Activated naive CD4-positive, alpha-beta T cell treated with Interleukin-2 at 50 U/mL for 16 hours (primary cell): ENCODE measurements at places on chromosomes 1 and 21.

DNA sequence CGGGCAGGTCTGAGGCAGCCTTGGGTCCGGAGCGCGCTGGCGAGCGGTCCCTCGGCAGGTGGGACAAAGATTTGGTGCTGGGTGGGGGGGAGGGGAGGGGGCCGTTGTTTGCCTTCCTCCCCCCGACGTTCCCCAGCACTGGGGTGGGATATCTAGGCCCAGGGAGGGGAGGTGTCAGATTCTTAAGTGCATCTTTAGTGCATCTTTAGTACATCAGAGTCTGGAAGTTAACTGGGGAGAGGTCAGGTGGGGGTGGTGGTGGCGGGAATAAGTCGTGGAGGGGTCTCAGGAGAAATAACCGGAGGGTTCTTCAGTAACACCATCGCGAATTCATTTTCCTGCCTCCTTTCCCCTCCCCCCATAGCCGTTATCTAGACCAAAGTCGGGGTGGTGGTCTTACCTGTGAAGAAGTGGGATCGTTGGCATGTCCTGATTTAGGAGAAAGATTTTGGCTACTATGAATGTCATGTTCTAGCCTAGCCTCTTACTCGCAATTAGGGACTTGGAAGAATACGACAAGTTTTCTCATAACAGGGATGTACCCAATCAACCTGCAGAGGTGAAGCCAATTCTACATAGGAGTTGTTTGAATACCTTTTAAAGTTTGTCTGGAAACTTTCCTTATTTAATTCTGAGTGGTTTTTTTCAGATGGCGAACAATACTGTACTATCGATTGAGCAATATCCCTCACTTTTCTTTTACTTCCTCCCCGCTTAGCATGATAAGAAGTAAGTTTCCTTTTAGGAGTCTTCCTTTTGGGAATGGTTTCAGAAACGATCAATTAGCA is 886 bp downstream of the ZMYM4 start:
- no peak for DNase-seq

DNA sequence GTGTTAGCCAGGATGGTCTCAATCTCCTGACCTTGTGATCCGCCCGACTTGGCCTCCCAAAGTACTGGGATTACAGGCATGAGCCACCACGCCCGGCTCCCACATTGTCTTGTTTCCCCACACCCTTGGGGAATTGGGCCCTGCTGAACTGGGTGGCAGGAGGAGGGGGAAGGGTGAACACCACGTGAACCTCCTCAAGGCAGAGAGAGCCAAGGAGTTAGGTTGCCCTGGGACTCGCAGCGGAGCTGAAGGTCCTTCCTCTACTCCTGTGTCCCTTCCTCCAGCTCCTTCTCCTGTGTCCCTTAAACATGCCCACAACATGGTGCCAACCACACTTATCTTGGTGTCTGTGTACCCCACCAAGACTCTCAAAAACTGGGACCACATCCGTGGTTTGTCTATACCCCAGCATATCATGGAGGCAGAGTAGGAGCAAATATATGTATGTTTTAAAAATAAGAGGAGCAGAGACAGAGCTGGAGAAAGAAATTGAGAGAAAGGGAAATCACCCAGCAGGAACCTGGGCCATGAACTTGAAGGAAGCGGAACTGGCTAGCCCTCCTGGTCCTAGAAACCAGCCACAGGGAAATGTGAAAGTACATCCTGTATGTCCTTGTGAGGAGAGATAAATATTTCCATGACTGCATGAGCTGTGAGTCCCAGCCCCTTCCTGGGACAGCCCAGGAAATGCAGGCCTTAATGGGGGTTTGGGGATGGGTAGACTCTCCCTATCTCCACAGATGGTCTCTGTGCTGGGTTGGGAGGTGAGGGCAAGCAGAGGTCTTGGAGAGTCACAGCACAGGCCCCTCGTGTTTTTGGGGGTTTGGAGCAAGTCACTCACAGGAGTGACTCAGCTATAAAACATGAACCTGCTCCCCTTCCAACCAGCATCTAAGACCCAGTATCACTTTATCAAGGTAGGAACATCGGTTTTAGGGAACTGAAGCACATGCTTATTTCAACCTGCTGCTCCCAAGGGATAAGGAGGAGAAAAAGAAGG is 9.4 kb upstream of the TAL1 start:
- DNase-seq, result no peak

DNA sequence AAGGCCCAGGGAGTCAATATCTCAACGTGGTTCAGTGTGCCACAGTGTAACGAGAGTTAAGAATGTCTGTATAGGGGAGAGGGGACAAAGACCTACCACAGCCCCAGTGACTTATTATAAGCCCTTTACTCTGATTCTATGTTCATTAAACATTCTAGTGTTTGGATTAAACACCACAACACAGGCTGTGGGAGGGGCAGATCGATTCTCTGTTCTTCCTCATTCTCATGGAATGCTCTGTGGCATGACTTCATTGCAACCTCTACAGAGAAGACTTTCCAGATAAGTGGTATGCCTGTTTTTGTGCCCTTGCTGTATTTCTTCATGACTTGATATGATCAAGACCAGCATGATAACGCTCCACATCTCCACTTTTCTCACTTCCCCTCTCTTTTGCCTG is 39.0 kb upstream of the CD5L start:
- DNase-seq, result no peak

DNA sequence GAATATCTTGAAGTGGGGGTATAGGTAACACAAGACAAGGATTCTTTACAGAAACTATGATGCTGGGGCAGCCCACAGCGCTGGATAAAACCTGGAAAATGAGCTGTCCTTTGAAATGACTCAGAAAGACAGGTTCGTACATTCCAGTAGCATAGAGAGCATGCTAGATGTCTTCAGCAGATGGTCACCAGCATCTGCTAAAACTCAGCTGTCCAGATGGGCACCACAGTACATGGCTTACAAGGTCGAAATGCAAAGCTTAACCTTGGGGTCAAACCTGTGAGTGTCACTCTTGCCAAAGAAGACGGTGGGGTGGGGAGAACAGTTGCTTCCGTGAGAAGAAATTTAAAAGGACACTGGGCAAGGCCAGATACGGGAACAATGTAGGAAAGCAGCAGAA is 41.3 kb upstream of the TRIM45 start:
- no peak for DNase-seq

DNA sequence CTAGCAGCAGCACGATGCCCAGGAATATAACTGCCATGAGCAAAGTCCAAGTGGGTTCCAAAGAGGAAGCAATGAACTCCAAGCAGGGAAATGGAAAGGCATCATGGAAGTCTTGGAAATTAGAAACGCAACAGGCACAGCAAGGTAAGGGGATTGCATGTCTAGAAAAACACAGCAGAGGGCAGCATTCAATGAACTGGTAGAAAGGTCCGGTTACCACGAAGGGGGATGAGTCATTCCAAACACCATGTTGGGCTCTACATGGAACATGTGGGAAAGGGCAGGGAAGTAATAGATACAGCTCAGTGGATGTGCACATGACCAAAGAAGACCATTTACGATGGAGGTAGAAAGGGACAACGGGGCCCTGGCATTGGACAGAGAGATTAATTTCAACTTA is 36.4 kb downstream of the RXRG start:
- DNase-seq, result no peak

DNA sequence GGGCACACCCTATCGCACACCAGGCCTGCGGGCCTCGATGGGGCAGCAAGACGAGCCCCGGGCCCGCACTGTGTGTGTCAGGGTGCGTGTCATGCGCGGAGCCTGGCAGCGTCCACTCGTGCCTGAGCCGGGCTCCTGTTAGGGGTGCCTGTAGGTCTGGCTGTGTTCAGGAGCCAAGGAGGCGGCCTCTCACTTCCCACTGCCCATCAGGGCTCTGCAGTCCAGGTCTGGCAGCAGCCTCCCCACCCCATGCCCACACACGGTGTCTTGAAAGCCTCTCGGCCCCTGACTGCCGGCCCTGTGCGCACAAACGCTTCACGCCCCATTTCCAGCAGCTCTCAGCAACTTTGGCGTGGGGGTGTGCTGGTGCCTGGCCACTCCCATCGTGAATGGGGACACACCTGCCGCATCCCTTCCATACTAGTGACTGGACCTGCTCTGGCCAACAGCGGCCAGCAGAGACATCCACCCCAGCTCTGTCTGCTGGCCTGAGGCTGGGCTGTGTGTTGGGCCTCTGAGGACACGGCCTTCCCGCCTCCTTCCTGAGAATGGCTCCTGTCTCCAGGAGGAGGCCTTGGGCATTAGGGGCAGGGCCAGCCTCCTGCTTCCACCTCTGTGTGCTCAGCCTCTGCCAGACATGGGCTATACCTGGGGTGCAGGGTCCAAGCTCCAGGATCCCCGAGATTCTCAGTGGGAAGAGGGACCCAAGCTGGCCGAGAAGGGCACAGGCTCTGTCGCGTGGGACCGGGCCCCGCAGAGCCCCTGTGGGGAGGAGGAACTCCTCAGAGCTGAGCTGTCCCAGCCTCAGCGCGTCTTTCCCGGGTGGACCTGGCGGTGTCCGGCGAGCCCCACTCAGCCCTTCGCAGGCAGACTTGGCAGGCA is 41.8 kb upstream of the ACTRT2 start:
- DNase-seq, result no peak

- DNase-seq, result no peak
These were observed 17.1 kb upstream of the FMO4 start for GRCh38 chr1:171296897-171297296.

GRCh38 chr1:211213702-211214101 is 45.5 kb upstream of the RCOR3 start:
- DNase-seq, result no peak

DNA sequence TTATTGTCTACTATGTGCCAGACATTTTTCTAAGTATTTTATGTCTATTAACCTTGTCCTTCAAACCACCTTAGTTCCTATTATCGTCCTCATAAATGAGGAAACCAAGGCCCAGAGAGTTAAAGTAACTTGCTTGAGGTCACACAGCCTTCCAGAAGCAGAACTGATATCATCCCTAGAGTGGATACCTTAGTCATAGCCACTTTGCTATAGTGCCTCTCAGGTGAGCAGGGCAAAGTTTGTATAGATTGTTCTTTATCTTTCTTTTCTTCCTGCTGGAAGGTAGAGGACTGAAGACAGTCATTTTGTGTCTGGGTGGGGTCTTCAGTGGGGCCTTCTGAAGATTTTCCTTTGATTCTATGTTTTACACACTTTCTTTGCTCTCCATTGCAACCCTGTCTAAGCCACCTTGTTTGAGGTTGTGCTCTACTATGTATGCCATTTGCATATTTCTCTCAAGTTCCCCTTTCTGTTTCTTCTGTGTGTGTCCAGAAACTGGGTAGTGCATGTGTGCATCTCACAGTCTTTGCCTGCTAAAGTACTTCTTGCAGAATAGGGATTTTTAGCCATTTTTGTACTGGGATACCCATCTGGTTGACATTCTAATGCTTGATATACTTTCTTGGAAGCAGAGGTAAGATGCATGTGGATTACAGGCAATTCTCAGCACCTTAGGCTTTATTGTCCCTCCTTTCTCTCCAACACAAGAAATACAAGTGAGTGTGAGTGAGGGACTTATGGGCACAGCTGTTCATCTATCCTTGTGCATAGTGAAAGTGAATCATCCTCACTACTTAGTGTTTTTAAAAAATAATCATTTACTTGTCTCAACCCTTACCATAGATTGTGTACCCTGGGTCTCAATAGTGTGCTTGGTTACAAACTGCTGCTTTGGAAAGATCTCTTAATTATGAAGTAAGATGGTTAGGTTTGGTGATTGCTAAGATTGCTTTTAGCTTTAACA is 207.6 kb upstream of the HMCN1 start:
- no peak for DNase-seq

DNA sequence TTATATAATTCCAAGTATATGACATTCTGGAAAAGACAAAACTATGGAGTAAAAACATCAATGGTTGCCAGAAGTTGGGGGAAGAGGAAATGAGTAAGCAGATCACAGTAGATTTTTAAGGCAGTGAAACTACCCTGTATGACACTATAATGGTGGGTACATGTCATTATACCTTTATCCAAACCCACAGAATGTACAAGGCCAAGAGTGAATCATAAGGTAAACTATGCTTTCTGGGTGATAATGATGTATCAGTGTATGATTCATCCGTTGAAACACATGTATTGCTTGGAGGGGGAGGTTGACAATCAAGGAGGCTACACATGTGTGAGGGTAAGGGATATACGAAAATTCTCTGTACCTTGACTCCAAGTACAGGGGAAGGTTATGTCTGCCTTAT is 862.7 kb downstream of the PLA2G4A start:
- no peak for DNase-seq

DNA sequence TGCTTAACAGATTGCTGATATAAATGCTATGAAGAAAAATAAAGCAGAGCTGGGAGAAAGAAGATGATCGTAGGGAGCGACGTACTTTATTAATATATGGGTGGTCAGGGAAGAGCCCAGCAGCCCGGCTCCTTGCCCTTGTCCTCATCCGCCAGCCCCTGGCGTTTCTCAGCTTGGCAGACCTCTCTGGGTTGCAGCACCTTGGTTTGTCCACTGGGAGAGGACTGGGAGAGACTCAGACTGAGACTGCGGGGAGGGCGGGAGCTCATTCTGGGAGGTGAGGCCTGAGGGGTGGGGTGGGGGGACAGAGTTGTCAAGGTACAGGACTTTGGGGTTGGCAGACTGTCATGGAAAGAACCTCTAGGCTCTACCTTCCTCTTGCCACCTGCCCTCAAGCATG is 3.3 kb upstream of the S100A3 start:
- no peak for DNase-seq

DNA sequence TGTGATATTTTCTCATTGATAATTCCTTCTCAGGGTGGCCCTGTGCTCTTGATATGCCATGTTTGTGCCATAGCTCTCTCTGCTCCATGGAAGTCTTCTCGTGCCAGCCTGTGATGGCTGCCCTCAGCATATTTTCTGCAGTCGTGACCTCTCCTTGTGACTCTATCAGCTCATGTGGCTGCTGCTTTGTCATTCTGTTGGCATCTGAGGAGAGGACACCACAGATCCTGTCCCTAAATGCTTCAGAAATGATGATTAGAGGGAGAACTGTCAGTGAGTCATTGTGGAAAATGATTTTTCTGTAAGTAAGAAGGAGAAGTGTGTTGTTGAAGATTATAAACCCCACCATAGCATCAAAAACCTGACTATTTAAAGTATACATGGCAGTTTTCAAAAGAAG is 286.0 kb downstream of the ADGRL2 start:
- no peak for DNase-seq

GRCh38 chr1:11070876-11071275 is 11.1 kb upstream of the SRM start:
- no peak for DNase-seq

- no peak for DNase-seq
These were observed 17.0 kb upstream of the ABCD3 start for GRCh38 chr1:94401206-94401605.

- DNase-seq, result peak; percentile 67
These were observed 16.3 kb downstream of the BATF3 start for GRCh38 chr1:212683357-212683722.

GRCh38 chr1:19359357-19359756 is 47.2 kb downstream of the SLC66A1 start:
- no peak for DNase-seq

GRCh38 chr1:159908031-159908940 is 8.3 kb upstream of the CFAP45 start:
- DNase-seq, result no peak

DNA sequence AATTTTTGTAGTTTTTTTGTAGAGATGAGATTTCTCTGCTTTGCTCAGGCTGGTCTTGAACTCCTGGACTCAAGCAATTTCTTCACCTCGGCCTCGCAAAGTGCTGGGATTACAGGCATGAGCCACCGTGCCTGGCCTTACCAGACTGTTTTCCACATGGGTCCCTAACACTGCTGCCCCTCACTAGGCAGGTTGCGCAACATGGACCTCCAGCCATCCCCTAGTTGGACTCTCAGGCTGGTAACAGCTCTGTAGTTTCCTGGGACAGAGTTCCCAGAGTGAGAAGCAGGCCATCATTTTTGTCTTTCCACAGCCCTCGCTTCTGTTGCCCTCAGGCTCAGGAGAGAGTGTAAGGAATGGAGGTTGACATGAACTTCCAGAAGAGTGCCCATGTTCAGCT is 156.1 kb downstream of the CTH start:
- no peak for DNase-seq

GRCh38 chr1:103517380-103518047 is 8.0 kb upstream of the RNPC3 start:
- no peak for DNase-seq
